ENCODE measurements at places on chromosomes 2 and 18. TPM values are rescaled to one million over a fixed set of nuclear protein-coding genes. Genes with fewer than 3 reads are reported as not detected.

GRCh38 chr2:219551441-219552381, 7.9 kb downstream of the TMEM198 start:
- H3K27ac ChIP-seq = no peak overlapping the region
- peaks cover 11% of the 10 kb centered on the region for H3K36me3 ChIP-seq
- peak; percentile 94 for DNase-seq
- peak overlapping the region; percentile 81 for H3K4me3 ChIP-seq
- peaks cover 3% of the 10 kb centered on the region for H3K4me1 ChIP-seq

The ROCK2 gene
- 35.1 TPM for total RNA-seq

The HAAO gene
- 5.3 TPM for total RNA-seq

The MRO gene
- 0.57 TPM for total RNA-seq
